ENCODE measurements at places on chromosomes 11 and 22.

- no peak for DNase-seq
Observed at GRCh38 chr22:42964994-42965699, 49.8 kb downstream of the PACSIN2 start.

GRCh38 chr22:46592390-46592872 is 27.8 kb upstream of the GRAMD4 start:
- DNase-seq = peak; percentile 43

GRCh38 chr22:48842583-48842945 is 985.1 kb downstream of the BRD1 start:
- DNase-seq = no peak

DNA sequence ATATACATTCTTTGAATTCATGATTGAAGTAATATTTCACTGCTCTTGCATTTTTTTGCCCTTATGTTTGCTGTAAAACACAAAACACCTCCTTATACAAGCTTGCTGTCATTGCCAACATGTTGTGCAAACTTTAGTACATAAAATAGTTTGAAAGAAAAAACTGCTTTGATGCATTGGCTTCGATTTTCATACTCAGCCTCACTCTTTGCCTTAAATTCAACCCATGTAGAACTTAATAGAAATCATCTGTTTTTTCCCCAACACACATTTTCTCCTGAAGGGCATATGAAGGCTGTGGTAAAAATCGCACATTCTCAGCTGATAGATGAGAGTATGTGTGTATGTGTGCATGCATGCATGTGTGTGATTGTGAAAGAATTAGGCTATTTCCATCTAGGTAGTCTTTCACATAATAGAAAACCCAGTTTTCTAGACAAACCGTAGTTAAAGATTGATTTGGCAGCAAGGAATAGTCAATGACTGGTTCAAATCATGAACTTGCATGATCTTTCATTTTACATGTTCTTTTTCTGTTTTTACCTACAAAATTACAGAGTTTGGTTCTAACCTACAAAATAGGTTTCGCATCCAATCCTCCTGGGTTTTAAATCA is 72.8 kb upstream of the MTMR2 start:
- DNase-seq = no peak

DNA sequence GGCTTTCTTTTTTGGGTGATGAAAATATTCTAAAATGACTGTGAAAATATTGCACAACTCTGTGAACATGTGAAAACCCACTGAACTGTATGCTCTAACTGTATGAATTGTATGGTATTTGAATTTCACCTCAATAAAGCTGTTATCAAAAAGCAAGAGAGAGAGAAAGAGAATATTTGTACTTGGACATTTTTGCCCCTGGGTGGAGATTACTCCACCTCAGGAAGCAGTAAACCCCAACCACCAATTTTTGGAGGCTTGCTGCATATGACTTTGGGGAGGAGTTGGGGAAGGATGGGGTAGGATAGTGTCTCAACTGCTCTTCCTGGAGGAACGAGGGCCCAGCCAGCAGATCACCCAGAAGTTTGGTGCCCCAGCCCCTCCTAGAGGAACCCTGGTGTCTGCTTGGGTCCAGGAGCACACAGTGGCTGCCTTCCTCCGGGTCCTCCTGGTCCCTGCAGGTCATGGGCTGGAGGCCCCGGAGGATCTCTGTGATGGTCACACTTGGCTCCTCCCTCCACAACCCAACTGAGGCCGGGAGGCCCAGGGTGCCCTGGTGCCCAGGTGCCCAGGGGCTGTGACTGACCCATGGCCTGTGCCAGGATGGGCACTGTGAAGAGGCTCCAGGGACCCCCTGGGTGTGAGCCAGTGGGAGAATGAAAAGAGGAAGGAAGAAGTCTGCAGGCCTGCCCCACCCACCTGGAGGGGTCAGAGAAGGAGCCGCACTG is 15.3 kb upstream of the PICK1 start:
- no peak for DNase-seq

DNA sequence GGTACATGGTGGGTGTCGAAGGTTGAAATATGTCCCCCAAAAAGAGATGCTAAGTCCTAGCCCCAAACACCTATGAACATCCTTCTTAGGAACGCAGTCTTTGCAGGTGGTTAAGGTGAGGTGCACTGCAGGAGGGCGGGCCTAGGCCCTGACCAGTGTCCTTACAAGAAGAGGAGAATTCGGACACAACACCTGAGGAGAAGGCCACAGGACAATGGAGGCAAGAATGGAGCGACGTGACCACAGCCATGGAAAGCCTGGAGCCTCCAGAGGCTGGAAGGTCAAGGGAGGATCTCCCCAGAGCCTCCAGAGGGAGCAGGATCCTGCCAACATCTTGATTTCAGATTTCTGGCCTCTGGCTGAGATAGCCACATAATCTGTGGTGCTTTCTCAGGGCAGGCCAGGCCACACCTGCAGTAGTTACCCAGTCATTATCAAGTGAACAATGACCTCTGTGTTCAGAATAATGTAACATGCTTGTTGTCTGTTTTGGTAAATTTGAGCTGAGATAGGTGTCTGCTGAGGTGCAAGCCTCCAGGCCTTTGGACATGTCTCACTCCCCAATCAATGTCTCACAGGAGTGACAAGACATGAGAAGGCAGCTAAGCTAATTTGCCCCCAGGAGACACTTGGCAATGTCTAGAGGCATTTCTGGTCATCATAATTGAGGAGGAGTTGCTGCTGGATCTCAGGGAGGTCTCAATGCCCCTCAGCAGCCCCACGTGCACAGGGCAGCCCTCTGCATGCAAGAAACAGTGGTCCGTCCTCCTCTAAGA is 498.9 kb downstream of the BRD1 start:
- DNase-seq = no peak

- no peak for DNase-seq
Observed at GRCh38 chr11:15547685-15548084, 433.0 kb downstream of the INSC start.

DNA sequence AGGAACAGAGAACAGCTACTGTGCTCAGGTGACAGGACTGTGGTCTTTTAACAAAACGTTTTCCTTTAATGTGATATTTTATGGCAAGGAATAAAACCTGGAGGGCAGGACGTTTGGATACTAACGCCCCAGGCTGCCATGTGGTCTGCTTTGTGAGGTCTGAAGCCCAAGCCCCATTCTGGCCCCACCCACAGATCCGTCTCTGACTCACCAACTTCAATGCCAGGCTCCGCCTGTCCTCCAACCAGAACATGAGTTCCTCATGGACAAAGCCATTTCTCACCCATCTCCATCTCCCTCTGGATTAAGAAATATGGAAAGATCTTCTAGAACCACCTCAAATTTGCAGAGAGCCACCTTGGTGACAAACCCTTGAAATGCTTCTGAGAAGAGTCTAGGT is 148.8 kb downstream of the CRYBB2 start:
- DNase-seq = no peak

GRCh38 chr11:84398017-84398626 is 1112.0 kb upstream of the CCDC90B start:
- no peak for DNase-seq

DNA sequence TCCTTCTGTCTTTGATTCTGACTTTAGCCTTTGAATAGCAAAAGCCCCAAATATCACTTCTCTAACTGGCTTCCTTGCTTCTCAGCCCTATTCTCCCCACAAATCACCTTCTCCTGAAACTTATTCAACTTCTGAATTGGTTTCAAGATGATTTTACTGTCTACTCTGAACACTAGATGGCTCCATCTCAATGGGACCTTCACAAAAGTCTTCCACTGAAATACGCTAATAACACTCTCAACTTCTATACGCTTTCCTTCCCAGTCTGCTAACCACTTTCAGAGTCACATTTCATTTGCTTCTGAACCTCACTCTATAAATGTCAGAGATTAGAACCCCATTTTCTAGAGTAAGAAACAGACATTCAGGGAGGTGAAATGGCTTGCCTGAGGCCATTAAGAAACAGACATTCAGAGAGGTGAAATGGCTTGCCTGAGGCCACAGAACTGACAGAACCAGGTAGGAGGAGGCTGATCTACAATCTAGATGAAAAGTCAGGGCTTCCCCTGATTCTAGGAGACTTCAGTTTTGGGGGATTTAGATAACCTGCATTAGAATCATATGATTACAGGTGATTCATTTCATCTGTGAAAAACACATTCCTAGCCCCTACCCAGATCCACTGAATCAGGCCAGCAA is 20.6 kb downstream of the MORC2 start:
- DNase-seq = no peak

- DNase-seq = no peak
Observed at GRCh38 chr11:48049036-48049435, 68.7 kb downstream of the PTPRJ start.

DNA sequence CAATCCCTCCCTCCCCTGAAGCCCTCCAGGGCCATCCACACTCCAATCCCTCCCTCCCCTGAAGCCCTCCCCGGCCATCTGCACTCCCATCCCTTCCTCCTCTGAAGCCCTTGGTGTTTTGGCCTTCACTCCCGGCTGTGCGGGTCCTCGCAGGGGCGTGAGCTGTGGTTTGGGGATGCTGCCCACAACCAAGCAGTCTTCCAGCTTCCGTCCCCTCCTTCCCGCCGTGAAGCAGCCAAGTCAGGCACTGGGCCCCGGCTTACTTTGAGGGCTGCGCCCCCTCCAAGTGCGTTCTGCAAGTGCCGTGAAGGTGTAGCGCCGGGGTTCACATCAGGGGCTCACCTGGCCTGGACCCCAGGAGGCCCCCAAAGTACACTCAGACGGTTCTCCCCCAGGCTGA is 335.9 kb downstream of the BRD1 start:
- DNase-seq = no peak

DNA sequence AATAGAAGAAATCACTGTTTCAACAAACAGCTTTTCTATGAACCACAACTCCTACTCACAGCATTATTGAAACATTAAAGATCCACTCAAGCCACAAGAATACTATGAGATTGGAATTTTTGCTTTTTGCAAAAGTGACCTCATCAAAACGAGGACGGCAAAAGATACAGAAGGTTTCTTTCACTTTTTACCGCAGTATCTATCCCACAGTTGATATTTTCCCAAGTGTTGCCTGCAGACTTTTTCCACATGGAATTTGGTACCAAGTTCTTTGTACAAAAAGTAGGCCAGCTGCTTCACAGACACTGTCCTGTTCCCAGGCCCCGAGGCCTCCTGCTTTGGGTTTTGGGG is 204.0 kb downstream of the TBC1D22A start:
- DNase-seq = no peak

- DNase-seq = peak; percentile 74
Observed at GRCh38 chr11:68447015-68447801, 13.3 kb upstream of the PPP6R3 start.

GRCh38 chr11:83306200-83307080 is 20.3 kb upstream of the CCDC90B start:
- no peak for DNase-seq

DNA sequence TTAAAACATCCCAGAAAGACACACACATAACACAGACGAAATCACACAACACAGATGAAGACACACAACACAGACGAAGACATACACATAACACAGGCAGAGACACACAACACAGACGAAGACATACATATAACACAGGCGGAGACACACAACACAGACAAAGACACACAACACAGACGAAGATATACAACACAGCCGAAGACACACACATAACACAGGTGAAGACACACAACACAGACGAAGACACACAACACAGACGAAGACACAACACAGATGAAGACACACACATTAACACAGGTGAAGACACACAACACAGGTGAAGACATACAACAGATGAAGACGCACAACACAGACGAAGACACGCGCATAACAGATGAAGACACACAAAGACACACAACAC is 4.8 kb upstream of the MOB2 start:
- no peak for DNase-seq

DNA sequence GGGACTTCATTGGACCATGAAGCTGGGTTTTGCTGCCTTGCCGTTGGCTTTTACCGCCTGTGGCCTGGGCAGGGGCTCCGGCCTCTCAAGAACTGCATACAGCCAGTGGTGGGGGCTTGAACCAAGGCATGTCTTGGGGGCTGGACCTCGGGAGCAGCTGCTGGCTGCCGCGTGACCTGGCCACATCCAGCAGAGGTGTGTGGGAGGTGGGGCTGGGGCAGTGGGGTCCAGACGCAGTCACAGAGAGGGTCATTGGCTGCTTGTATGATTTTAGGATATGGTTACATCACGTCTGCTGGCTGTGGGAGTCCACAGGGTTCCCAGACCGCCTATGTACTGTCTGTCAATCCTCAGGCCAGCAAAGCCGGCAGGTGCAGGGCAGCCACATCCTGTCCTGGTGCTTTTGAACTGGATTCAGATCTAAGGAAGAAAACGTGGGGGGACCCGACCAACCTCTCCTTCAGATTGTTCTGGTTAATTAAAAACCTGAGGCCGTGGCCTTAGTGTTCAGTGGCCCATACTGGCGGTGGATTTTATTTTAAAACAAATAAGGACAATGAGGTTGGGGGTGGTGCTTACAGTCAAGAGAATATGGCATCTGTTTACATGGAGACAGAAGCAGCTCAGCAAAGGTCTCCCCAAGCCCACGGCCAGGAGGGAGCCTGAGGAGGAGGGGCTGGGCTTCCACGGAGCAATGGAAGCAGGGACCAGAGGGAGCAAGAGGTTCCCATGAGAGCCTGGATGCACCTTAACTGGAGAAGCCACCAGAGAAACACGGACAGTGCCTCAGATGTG is 426.0 kb downstream of the TBC1D22A start:
- peak; percentile 7 for DNase-seq

DNA sequence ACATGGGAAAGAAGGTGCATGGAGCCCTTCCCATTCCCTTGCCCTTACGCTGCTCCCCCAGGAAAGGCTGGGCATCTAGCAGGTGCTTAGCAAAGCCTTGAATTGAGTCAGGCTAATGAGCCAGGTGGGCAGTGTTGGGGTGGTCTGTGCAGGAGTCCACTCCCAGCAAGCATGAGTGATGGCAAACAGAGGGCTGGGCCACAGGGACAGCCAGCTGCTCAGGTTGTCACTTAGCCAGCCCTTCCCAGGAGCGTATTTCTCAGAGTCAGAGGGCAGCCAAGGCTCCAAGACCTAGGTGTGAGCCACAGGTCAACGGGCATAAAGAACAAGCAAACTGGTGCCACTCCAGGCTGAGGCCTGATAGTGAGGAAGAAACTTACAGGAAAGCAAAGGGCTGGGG is 149.8 kb downstream of the DSCAML1 start:
- DNase-seq = no peak

- no peak for DNase-seq
Observed at GRCh38 chr11:45537614-45538013, 127.8 kb downstream of the CHST1 start.

- peak; percentile 45 for DNase-seq
Observed at GRCh38 chr11:125404811-125405790, 91.0 kb downstream of the FEZ1 start.

- no peak for DNase-seq
Observed at GRCh38 chr11:72468289-72468688, 34.0 kb upstream of the CLPB start.

DNA sequence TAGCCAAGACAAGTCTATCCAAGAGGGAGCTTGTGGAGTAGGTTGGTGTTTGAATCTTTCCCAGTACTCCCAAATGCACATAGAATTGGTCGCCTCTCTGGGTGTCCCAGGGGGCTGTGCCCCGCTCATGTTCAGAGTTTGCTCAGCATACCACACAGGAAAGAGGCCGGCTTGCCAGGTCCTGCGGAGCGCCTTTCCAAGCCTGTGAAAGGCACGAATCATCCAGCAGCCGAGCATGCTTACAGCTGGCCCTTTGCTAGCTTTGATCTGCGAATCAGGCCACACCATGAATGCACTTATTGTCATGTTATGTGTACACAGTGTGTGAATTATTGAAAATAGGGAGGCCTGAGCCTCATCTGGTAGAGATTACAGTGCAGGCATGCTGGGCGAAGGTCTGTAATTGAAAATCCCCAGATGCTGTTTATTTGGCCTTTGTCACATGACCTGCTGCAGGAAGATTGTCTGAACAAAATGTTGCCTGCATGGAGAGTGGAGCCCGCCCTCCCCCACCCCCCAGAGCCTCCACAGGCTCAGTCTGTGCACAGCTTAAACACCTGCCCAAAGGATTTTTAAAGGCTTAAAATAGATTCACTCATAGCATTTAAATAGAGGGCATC is 163.3 kb upstream of the RASSF10 start:
- no peak for DNase-seq
